ENCODE measurements at places on chromosomes 16 and 17.

DNA sequence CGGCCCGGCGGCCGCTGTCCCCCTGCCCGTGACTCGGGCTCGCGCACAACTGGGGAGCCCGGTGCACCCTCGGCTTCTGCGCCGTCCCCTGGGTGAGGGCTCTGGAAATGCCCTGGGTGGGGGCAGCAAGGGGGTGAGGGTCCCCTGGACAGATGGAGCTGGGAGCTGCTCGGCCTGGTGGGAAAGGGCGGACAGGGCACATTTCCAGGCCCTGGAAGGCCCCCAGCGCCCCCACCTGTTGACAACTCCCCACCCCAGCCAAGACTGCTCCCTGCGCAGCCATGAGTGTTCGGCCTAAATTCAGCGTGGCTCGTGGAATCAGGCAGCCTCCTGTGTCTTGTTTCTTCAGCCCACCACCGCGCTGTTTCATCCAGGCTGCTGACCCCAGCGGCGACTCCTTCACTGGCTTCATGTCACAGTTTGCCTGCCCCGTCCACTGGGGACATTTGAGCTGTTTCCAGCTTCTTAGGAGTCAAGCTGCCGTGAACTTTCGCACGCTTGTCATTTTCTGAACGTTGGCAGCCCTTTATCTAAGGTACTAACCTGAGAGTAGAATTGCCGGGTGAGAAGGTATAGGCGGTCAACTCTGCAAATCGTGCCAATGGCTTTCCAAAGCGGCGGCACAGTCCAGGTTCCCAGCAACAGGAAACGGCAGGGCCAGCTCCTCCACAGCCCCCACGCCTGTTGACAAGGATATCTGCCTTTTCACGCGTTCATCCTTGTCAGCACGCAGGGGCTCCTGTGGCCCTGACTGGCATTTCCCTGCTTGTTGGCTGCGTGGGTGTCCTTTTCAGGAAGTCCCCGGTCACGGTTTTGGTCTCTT, 895 bp downstream of the UTS2R start:
- DNase-seq: peak; percentile 43

DNA sequence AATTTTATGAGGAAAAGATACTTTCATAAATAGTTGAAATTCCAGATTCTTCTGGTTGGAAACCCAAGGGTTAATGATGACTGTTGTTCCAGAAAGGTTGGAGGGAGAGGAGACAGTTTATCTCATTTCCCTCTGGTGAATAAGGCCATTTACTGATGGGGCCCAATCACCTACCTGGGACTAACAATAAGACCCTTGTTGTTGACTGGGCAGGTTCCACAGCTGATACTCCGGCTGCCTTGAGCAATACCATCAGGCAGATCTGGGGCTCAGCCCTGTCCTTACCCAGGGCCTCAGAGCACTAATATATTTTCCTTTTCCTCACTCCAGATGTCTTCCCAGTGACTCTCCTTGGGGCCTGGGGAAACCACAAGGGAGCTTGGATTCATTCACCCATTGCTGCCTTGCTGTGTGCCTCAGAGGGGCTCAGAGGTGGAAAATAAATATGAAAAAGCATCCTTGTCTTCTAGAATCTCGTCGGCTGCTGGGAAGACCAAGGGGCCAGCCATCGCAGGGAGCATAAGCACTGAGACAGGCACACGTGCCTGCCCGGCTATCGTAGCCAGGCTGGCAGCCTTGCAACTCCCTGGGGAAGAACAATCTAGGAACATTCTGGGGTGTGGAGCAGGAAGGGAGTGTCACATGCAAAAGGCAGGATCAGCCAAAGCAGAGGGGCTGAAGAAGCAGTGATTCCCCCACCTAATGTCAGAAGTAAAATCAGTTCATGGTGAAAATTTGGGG, 54.4 kb downstream of the MPRIP start:
- peak; percentile 49 for DNase-seq

GRCh38 chr17:57032343-57032742, 52.7 kb upstream of the AKAP1 start:
- no peak for DNase-seq

DNA sequence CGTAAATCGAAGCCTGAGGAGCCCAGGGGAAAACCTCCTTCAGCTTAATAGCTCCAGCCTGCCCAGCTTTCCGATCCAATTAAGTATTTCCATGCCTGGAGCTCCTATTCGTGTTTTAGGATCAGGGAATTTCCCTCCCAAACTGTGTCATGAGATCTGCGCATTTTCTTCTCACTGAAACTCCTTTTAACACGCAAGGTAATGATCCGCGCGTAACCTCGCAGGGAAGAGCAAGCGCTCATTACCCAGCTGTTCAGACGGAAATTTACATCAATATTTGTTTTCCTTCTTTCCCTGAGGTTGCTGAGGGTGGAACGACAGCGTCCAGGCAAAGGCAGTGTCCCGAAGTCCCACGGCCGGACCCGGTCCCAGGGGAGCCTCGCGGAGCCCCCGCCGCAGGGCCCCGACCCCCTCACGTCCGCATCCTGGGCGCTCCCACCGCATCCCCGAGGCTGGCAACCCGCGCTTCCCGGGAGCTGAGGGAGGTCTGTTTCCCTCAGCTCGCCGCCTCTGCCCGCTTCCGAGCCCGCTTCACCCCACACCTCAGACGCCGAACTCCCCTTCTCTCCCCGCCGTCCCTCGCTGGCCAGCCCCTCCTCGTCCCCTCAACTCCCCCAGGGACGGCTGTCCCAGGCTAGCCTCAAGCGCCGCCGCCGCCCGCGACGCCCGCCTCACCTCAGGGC, 415 bp downstream of the ABCA5 start:
- peak; percentile 1 for DNase-seq

DNA sequence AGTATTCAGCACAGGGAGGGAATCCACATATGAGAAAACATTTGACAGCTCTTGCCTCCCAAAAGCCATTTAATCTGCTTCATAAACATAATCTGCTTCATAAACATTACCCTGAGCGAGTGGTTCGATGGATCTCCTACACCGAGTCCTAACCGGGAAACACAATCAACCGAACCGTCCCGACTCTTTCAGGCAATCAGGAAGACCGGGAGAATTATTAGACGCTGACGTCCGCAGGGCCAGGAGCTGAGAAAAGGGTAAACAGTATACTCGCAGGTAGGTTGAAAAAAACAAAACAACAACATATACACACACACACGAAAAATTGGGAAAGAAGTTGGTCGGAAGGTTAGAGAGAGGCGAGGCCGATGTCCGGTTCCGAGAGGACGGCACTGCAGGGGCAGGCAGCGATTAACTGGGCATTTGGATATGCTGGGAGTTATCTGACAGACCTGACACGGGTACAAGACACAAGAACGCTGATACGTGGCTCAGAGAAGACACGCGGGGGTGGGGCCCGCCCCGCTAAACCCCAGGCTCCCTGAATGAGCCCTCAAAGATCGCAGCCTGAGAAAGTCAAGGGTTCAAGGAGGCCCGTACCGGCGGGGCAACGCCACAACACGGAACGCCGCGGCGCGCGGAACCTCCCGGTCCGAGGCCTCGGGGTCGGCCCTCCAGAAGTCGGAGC, 585 bp downstream of the AP1G1 start:
- peak; percentile 8 for DNase-seq

- DNase-seq: no peak
Observed at GRCh38 chr16:81755915-81756614, 23.0 kb upstream of the PLCG2 start.

- no peak for DNase-seq
Observed at GRCh38 chr16:30166202-30166902, 17.1 kb upstream of the CORO1A start.

- DNase-seq: no peak
Observed at GRCh38 chr17:76887802-76888201, 19.6 kb downstream of the MGAT5B start.

GRCh38 chr16:31179219-31179746, 656 bp upstream of the FUS start:
- DNase-seq: no peak

DNA sequence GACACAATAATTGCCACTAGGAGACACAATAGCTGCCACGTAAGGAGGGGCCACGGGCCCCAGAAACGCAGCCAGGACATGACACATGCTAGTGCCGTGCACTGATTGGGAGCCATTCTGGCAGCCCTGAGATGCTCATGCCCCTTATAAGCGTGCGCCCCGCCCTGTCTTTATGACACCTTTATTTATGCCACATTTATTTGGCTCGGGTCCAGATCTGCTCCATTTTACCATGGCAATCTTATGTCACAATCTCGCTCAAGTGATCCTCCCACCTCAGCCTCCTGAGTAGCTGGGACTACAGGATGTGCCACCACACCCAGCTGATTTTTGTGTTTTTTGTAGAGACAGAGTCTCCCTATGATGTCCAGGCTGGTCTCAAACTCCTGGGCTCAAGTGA, 43.8 kb upstream of the NF1 start:
- no peak for DNase-seq

GRCh38 chr16:56370185-56370874, 55.0 kb downstream of the AMFR start:
- no peak for DNase-seq

DNA sequence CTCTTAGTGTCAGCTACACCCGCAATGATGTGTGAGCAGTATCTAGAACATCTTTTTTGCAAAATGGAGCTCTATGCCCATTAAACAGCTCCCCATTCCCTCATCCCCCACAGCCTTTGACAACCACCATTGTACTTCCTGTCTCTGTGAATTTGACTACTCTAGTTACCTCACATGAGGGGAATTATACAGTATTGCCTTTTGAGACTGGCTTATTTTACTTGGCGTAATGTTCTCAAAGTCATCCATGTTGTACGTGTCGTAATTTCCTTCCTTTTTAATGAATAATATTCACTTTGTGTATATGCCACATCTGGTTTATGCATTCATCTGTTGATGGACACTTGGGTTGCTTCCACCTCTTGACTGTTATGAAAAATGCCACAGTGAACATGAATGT, 23.2 kb upstream of the CCL22 start:
- DNase-seq: no peak

GRCh38 chr17:63398680-63399079, 47.4 kb downstream of the CYB561 start:
- DNase-seq: no peak

DNA sequence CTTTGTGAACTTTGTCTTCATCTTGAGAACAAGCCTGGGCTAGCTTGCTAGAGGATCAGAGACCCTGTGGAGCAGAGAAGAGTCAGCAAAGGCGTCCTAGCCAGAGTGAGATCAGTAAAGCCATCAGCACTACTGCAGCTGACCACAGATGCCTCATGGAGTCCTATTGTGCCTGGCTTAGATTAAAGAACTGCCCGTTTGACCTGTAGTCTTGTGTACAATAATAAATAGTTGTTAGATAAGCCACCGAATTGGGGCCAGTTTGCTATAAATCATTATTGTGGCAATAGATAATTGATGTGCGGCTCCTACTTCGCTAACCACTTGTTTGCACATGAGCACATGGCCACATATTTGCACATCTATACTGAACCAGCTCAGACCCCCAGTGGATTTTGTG, 103.0 kb downstream of the CYLD start:
- no peak for DNase-seq

DNA sequence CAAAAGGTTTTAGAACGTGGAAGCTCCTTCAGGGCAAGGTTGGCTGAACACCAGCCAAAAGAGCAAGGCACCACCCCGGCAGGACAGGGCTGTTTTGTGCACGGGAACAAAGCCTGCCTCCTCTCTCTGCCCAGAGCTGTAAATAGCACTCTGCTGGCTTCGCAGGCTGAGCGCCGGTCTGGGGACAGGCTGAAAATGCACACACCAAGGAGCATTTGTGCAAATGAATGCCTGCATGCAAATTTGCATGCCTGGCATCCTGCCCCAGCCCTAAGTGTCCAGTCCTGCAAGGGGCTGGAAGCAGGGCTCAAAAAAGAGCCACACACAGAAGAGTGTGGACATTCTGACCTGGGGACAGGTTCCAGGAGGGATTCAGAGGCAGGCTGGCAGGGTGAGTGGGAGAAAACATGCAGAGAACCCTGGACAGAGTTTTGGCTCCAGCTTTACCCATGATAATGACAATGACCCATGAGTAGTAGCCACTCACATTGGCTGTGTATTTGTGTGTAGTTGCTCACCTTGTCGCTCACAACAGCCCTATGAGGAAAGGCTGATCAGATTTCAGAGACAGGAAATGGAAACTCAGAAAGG, 11.7 kb downstream of the ABAT start:
- peak; percentile 15 for DNase-seq

DNA sequence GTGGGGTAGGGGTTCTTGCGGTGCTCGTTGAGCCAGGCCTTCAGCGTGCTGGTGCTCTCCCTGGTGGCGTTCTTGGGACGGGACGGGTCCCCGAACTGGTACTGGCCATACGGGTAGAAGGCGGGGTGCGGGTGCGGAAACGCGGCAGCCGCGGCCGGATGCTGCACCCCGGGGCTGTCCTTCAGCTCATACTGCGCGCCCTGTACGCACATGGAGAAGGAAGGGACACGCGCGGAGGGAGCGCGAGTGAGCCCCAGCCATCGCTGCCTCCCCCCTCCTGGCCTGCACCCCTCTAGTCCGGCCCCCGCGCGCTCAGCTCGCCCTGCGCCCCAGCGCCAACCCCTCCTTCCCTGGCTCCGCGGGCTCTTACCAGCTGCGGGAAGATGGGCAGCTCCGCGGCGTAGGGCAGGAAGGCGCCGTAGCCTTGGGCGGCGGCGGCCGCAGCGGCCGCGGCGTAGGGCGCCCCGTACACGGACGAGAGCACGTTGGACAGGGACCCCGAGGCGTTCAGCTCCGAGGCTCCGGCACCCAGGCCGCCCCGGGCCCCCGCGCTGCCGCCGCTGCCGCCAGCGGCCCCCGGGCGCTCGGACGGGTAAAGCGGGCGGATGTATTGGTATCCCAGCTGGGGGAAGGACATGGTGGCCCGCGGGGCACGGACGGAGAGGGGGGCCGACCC, 1.0 kb downstream of the IRX3 start:
- peak; percentile 70 for DNase-seq

- DNase-seq: peak; percentile 24
Observed at GRCh38 chr16:87580855-87581261, 21.4 kb upstream of the JPH3 start.

DNA sequence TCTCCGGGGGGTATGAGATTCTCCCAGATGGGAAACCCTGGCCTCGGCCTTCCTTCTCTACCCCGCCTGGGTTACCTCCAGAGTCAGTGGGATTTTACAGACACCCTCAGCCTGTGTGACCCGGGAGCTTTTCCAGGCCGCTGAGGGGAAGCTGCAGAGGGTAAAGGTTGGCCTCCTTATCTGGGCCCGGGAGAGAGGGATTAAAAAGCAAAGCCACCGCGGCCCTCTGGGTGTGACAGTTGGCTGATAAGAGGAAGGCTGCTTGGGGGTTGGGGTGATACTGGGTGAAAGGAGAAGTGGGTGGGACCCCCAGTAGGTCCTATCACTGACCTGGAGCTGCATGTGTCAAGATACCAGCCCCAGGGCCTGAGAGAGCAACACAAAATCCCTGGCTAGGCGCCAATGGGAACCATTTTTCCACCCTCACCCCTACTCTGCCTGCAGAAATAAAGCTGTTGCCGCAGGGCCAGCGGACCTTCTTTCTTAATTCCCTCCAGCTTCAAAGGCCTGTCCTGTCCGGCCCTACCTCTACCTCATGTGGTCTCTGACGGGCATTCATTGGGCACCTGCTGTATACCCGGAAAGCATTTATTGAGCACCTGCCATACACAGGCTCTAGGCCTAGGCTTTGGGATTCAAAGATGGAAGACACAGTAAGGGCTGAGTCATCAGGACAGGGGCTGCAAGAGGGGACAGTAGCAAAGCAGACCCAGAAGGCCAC, 77.6 kb upstream of the GSE1 start:
- DNase-seq: no peak

Data from myocyte (in vitro differentiated cells).